Stimulated activated CD4-positive, alpha-beta T cell treated with anti-CD3 and anti-CD28 coated beads, Interleukin-15, amount 100 ng/mL, for 1 hour (primary cell): ENCODE measurements at places on chromosomes 12 and 14.
A peak's percentile ranks its signal among the peaks of the same experiment; 100 is the strongest.

DNA sequence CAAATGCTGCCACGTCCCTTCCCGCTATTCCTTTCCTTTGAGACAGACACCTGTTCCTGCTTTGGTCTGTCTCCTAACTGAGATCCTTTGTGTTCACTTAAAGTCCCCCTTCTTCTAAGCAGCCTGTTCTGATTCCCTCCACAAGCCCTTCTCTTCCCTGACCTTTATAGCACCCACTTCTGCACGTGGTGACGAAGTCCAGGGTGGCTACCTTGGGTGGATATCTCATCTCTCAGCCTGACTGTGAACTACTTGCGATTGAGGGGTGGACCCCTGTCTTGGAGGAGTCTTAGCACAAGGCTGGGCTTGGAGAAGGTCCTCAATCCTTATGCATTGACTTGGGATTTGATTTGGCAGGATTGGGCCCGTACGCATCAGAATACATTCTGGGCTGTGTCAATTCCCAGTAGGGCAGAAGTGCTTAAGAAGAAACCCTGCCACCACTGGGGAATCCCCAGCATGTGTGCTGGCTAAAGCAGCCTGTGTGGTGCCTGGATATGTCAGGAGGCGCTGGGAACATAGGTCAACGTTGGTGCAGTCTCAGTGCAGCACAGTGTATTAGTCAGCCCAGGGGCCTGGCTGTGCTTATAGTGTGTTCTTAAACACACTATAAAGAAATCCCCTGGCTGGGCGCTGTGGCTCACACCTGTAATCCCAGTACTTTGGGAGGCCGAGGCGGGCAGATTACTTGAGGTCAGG lies 23.6 kb downstream of the KRT80 start:
- DNase-seq: no peak

- DNase-seq: no peak
Observed at GRCh38 chr12:24742378-24742777, 206.5 kb downstream of the BCAT1 start.

GRCh38 chr14:88156127-88156526 lies 151.2 kb downstream of the GPR65 start:
- DNase-seq: no peak

- no peak for DNase-seq
Observed at GRCh38 chr12:52708010-52708409, 4.7 kb upstream of the KRT77 start.

DNA sequence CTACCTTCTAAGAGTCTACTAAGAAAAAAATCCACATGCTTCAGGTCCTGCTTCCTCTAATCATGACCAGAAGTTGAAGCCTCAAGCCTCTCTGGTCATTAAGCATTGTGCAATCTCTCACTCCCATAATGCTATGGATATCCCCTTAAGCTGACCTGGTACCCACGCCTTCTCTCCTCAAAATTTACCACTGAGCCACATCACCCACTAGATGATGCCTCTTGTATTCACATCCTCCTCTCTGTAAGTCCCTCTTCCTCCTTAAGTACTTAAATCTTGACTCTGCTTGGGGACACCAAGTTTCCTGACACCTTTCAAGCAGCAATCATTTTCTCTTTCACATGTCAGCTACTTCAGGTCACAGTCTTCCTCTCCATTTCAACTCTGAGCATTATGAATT lies 9.8 kb downstream of the GALNT4 start:
- DNase-seq: no peak

- DNase-seq: peak; percentile 91
Observed at GRCh38 chr12:133080026-133080367, 726 bp upstream of the ZNF140 start.

- DNase-seq: no peak
Observed at GRCh38 chr12:47876440-47876960, 28.3 kb downstream of the VDR start.
